ENCODE measurements at places on chromosomes 2 and 18.
A peak's percentile ranks its signal among the peaks of the same experiment; 100 is the strongest.

DNA sequence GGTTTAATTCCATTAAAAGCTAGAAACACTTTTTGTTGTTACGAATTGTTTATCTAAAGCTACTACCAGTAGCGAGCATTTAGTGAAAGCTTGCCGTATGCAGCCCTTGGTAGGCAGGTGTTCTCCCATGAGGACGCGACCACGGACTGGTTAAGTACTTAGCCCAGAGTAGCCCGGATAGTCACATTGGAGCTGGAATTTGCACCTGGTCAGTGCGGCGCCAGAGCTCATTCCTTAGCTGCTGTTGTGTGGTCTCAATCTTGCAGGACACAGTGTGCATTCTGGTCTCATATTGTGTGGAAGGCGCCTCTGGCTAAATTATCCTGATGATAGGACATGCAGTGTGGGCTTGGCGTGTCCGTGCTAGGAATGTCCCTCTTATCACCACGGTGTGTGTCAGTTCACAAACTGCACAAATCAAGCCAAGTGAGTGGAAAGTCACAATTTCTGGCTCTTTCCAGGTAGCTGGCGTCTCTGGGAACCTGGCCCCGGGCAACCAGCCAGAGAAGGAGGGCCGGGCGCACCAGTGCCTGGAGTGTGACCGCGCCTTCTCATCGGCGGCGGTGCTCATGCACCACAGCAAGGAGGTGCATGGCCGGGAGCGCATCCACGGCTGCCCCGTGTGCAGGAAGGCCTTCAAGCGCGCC, 133.3 kb downstream of the ZNF236 start:
- no peak for DNase-seq

GRCh38 chr2:235879116-235879515, 289.1 kb downstream of the GBX2 start:
- DNase-seq, result no peak

DNA sequence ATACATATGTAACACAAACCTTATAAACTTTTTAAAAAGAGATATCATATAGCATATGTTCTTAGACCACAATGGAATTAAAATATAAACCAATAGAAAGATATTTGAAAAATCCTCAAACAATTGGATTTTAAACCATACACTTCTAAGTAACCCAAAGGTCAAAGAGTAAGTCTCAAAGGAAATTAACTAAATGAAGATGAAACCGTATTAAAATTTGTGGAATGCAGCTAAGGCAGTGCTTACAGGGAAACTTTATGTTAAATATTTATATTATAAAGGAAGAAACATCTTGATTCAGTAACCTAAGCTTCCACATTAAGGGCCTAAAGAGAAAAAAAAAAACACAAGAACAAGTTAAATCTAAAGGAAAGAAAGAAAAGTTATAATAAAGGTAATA, 966.1 kb downstream of the SLC4A3 start:
- DNase-seq, result no peak

GRCh38 chr2:65979446-65979845, 455.5 kb upstream of the MEIS1 start:
- no peak for DNase-seq

- no peak for DNase-seq
These were observed 94.3 kb downstream of the IRS1 start for GRCh38 chr2:226705133-226705886.

DNA sequence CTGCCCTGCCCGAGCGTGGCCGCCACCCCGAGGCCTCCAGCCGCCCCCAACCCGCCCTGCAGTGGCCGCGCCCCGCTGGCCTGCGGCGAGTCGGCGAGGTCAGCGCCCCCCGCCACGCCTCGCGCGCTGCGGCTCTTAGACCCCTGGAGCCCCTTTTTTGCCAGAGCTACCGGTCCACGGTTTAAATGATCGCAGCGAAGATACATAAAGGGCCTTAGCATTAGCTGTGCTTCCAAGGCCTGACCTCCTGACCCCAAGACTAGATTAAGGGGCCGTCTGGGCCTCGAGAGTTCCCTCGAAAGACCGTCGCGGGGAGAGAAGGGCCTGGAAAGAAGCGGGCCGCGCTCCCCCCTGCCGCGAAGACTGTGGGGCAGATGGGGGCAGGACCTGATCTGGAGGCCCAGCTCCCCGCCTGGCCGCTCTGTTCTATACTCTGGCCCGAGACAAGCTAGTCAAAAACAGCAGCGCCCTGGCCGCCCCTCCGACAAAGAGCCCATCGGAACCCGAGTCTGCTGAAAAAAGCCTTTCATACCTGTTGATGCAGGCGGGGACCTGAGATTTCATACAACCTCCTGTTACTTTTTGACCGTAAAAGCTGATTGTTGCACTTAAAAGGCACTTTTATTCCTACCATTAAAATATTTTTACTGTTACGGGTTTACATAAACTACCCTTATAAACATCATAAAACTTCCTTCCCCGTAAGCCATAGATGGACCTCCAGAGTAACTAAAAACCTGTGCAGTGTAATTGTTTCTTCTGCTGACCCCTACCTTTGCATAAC, 68.7 kb upstream of the PSMD14 start:
- DNase-seq, result no peak

DNA sequence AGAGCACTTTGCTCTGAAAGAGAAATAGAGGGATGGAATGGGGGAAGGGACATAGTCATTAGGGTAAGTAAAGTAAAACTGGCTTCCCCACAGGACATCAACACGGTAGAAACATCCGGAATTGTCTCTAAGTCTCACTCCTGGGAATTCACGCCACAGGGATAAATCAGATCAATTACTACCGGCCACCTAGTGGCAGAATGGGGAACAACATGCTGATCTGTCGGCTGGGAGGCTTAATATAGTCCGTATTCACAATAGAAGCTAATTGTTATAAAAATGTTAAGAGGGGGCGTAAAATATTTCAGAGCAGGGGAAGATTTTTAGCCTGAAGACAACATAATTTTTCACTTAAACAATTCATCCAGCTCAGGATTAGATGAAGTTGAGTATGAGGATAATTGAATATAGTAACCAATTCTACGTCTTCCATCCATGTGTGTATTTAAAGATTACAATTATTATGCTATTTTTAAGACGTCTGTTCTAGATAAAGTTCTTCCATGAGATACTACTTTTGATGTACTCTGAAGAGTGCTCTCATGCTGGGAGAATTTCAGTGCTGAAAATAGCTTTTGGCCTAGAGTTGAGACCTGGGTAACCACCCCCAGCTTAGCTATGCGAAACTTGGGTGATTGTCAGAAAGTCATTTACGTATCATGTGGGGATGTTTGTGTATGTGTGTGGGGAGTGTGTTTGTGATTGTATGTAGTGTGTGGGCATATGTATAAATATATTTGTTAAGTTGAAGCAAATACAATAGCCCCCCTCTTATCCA, 65.7 kb downstream of the LRRTM1 start:
- DNase-seq, result peak; percentile 1

GRCh38 chr2:65537651-65538385, 105.4 kb upstream of the SPRED2 start:
- no peak for DNase-seq

DNA sequence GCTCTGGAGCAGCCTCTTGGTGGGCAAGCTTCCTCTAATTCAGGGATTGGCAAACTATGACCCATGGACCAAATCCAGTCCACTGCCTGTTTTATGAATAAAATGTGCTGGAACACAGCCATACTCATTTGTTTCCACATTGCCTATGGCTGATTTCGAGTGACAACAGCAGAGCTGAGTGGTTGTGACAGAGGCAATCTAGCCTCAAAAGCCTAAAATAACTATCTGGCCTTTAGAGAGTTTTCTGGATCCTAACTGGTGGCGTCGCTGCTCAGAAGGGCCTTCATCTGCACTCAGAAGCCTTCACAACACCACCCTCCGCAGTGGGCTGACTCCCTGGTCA, 147.1 kb downstream of the CCBE1 start:
- no peak for DNase-seq

DNA sequence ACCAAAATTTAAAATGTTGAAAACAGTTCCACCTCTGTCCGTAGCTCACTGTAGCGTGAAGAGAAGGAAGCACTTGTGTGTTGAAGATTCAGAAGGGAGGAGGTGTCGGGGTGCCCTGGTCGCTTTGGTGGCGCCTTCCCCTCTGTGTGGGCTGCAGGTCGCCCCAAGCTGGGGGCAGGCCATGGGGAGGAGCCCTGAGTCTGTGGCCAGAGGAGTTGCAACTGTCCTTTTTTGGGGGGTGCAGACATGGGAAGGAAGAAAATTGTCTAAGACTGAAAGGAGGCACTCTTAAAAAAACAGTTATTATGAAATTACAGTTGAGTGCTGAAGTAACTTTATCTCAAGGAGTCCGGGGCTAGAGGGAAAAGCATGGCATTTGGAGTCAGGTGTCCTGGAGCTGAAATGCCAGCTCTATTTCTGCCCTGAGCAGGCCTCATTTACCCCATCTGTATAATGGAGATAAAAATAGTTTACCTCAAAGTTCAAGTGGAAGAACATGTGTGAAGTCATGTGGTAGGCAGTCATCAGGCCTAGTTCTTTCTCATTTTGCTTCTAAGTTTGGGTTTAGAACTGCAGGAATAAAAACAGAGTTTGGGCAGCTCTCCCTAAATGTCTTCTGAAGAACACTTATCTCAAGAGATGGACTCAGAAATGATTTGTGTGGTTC, 82.1 kb downstream of the RNF144A start:
- DNase-seq, result no peak

- no peak for DNase-seq
These were observed 87.0 kb upstream of the RTN4 start for GRCh38 chr2:55137024-55137958.

- DNase-seq, result no peak
These were observed 126.7 kb upstream of the EPC2 start for GRCh38 chr2:148517822-148518221.

DNA sequence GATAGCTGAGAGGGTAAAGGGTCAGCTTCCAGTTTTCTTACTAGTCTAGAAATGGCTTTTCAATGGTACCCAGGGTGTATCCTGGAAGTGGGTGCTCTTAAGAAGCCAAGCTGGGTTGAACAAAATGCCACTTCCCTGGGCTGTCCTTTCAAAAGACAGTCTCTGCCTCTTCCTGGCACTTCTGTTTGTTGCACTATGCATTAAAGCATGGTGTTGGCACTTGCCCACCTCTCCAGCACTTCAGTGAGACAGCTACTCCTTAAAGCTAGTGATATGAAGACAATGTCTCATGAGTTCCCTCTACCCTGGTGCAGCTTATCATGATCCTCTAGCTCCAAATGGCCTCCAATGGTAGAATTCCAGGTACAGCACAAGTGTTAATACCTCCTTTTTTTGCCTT, 74.3 kb upstream of the IGFBP5 start:
- no peak for DNase-seq

DNA sequence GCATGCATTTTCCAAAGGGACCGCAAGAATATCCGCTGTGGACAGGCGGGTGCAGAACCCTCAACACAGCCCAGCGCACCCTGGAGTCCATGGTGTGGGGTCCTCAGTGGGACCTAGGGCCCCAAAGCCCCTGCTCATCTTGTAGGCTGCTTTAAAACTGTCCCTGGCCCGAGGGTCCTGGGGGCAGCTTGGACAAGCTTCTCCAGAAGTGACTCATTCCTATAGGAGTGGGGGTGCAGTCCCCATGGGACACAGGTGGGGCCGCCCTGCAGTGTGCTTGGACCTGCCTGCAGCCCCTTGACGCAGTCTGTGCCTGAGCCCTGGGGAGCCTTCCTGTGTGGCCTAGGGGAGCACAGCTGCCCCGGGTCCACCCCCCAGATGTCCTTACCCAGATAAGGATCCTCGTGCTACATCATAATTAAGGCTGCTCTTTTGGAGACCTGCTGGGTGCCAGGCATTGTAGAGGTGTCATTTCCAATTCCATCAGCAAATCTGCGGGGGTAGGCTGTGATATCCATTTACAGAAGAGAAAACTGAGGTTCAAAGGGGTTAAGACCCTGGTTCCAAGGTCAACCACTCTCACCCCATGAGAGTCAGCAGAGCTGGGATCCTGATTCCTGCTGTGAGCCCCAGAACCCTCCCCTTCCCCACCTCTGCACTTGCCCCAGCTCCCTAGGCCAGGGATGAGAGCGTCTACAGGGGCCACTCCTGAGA, 1.7 kb upstream of the HS6ST1 start:
- DNase-seq, result no peak

- no peak for DNase-seq
These were observed 179.3 kb downstream of the TMEM18 start for GRCh38 chr2:497770-498492.
